Vagina (tissue), 2 donors: ENCODE measurements at places on chromosomes 2 and 18. TPM values are rescaled to one million over a fixed set of nuclear protein-coding genes. Genes with fewer than 3 reads are reported as not detected.

Gene STAMBP
- total RNA-seq, result 30.4 TPM

Gene DTNA
- 18.4 TPM for total RNA-seq

Gene NFATC1
- 21.9 TPM for total RNA-seq

Gene IL36A
- total RNA-seq, result 2.7 TPM

Gene REG3G
- not detected for total RNA-seq

Gene DNER
- total RNA-seq, result 11.3 TPM

Gene ELOA2
- not detected for total RNA-seq

Gene TMEM247
- total RNA-seq, result not detected

Gene DSG1
- total RNA-seq, result 122 TPM

Gene DPYSL5
- total RNA-seq, result 0.74 TPM

Gene MSGN1
- total RNA-seq, result not detected

Gene SERPINB4
- total RNA-seq, result 77.3 TPM

Gene LCT
- not detected for total RNA-seq

Gene RUFY4
- not detected for total RNA-seq

Gene FAP
- 4.2 TPM for total RNA-seq

Gene SH2D6
- not detected for total RNA-seq

Gene ATP8B1
- 41.5 TPM for total RNA-seq

Gene ATOH8
- total RNA-seq, result 66.5 TPM

Gene NT5DC4
- total RNA-seq, result not detected

Gene NAT8
- not detected for total RNA-seq

Gene DOK6
- 1.2 TPM for total RNA-seq

Gene KCTD1
- 46.9 TPM for total RNA-seq

Gene ZC3H8
- total RNA-seq, result 15.7 TPM

Gene OTOS
- not detected for total RNA-seq
